ENCODE measurements at places on chromosomes 4 and X.

GRCh38 chr4:126046081-126046614 lies 731.4 kb downstream of the FAT4 start:
- no peak for DNase-seq

DNA sequence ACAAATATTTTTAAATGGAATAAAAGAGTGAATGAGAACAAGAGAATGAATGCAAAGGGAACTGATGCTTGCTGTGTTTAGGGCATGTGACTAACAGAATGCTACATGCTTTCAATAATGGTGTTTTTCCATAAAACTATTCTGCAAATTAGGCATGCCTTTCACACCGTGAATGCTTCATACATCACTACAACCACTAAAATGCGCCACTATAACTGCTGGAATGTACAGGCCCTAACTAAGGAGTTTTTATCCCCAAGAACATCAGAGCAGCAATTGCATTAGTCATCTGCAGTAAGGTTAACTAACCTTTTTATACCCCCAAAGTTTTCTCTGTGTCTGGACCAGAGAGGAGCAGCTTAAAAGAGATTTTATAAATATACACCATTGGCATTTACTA lies 190.4 kb downstream of the ARAP2 start:
- no peak for DNase-seq

GRCh38 chrX:46597208-46597607 lies 23.6 kb downstream of the CHST7 start:
- no peak for DNase-seq

- no peak for DNase-seq
Measured at GRCh38 chr4:30443289-30443688, 276.9 kb upstream of the PCDH7 start.
